ENCODE measurements at places on chromosomes 11 and 22.

GRCh38 chr11:120194166-120194565 lies 16.7 kb upstream of the OAF start:
- DNase-seq = no peak

DNA sequence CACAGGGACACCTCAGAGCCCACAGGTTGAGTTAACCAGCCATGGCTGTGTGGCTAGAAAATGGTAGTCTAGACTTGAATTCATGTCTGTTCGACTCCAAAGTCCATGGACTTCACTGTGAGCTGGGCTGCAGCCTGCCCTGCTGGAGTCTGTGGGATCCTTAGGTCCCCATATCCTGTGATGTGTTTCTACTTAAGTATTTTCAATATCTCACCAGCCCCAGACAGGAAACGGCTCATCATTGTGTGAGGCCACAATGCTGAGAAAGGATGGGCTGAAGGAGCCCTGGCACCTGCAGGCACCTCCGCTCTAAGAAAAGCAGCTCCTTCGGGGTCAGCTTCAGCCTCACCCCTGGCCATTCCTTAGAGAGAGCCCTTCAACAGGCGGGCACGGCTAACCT lies 93.1 kb downstream of the NAT10 start:
- no peak for DNase-seq

DNA sequence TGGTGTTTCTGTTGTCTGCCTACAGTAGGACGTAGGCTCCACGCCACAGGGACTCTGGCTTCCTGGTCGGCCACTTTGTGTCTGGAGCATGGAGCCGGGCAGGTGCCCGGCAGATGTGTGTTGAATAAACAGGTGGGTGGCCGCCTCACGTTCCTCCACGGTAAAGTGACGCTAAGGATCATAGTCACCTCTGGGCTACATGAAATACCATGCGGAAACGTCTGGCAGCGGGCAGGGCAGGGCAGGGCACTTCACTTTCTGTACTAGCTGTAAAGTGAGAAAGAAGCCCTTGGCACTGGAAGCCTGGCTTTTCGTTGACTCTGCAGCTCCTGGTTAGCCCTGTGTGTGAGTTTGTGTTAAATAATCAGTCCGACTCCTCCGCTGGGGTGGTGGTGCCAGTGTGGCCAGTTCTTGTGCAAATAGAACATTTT lies 52.4 kb downstream of the MCM5 start:
- DNase-seq = no peak

DNA sequence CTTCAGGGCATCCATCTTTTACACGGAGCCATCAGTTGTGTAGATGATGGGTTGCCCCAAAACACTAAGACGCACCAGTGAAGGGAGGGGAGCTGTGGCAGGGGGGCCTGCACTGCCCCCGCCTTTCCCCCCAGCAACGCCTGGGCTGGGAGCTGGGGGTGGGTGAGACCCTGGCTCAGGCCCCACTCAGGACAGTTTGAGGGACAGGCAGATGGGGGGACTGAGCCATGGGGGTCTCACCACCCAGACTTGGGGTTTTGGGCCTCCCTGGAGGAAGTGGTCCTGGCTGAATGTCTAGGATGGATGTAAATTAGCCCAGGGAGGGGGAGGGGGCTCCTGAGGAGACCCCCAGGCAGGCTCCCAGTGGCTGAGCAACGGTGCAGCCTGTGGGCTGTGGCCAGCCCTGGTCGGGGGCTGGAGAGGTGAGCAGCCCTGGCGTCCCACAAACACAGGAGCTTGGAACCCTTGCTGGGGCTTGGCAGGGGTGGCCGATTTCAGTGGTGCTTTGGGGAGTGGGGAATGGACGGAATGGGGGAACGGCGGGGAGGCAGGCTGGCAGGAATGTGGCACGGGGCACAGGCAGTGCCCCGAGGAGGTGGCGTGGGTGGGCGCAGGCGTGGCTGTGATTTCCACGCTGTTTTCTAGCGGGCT lies 6.1 kb downstream of the PARVB start:
- DNase-seq = no peak

- no peak for DNase-seq
Observed at GRCh38 chr22:44431256-44431655, 66.8 kb downstream of the RTL6 start.

DNA sequence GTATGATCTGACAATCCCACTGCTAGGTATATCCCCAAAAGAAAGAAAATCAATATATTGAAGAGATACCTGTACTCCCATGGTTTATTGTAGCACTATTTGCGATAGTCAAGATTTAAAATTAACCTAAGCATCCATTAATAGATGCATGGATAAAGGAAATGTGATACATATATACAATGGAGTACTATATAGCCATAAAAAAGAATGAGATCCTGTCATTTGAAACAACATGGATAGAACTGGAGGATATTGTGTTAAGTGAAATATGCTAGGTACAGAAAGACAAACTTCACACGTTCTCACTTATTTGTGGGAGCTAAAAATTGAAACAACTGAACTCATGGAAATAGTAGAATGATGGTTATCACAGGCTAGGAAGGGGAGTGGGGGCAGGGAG lies 14.6 kb upstream of the HIPK3 start:
- DNase-seq = no peak

DNA sequence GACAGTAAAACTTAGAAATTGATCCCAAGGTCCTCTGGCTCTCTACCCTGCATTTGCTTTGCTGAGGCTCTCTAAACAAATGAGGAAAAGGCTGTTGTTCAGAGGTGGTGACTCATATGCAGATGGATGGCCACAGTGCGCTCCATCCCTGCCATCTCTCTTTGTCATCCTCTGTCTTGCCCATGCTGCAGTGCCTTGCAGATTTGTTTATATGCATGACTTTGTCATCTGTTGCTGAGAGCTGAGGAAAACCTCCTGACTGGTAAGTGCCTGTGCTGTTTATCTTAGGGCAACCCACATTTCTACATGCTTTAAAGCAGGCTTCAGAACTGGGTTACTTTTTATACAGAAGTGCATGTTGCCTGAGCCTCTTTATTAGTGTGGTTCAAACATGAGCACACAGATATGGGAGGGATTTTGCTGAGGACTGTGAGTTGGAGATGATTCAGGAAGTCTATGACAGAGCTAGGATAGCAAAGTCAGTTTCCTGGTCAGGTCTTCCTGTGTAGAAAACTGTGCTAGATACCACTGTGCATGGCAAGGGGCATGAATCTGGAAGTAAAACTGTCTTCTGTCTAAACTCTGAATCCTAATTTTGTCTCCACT lies 57.4 kb downstream of the JAM3 start:
- DNase-seq = no peak

DNA sequence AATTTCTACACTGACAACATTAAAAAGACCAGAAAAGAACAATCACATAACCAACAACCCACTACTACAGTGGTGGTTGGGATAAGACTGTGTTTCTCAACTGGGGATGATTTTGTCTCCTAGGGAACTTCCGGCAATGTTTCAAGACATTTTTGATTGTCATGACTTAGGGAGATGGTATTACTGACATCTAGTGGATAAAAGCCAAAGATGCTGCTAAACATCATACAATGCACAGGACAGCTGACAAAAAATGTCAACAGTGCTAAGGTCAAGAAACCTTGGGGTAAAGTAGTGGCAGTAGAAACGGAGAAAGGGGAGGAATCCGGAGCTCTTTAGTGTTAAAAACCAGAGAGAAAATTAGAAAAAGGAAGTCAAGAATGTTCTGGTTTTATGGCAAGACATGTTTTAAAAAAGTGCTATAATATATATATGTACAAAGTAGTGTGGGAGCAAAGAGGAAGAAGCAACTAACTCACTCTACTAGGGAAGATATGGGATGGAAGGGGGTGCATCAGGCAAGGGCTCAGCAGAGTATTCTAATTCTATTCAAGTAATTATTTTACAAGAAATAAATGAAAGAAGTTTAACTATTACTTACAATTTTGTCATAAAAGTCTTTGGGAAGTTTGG lies 37.2 kb downstream of the CKAP5 start:
- DNase-seq = no peak

- no peak for DNase-seq
Observed at GRCh38 chr11:79165908-79166307, 274.9 kb downstream of the TENM4 start.

GRCh38 chr11:12581923-12582322 lies 92.3 kb upstream of the TEAD1 start:
- DNase-seq = no peak

DNA sequence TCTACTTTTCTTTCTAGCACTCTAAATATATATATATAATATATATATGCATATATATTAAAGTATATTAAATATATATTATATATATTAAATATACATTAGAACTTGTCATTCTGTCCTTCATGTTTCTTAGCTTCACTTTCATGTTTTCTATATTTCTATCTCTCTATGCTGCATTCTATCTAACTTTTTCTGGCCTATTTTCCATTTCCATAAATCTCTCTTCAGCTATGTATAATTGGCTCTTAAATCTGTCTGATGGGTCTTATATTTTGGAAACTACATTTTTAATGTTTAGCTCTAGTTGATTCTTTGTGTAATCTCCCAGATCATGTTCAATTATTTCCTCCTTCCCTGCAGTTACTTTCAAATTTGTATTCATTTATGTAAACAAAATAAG lies 72.2 kb downstream of the MTNR1B start:
- no peak for DNase-seq

DNA sequence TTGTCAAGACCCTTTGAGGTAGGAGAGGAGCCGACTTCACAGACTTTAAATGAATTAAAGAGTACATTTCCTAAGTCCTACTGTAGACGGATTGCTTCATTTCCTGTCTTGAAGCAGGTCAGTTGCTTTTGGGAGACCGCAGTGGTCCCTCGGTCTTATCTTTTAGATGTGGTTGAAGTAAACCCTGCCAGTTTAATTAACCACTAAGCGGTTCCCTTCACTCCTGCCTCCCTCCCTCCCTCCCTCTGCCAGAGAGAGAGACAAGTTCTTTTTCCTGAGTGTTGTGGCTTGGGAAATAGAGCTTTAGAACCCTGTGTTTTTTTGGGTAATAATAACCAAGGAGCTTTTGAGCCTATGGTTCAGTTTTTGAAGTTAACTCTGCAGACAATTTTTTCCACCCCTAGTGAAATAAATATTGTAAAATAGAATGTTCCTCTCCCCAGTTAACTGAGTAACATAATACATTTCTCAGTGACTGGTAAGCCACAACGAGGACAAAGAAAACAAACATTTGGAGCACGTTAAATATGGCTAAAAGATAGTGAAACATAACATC lies 147.5 kb downstream of the LDLRAD3 start:
- DNase-seq = no peak

DNA sequence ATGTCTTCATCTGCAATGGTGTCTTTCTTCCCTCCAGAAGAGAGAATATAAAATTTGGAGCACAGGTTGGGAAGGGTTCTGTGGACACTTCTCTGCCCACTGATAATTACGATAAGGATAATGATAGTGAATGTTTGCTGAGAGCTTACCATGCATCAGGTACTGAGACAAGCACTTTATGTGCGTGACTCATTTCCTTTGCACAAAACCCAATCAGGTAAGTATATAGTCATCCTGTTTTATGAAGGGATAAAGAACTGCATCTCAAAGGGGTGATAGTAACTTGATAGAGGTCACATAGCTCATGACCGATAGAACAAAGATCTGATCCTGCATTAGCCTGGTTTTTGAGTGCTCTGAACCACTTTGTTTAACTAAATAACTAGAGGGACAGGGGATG lies 9.4 kb downstream of the DRD2 start:
- no peak for DNase-seq

DNA sequence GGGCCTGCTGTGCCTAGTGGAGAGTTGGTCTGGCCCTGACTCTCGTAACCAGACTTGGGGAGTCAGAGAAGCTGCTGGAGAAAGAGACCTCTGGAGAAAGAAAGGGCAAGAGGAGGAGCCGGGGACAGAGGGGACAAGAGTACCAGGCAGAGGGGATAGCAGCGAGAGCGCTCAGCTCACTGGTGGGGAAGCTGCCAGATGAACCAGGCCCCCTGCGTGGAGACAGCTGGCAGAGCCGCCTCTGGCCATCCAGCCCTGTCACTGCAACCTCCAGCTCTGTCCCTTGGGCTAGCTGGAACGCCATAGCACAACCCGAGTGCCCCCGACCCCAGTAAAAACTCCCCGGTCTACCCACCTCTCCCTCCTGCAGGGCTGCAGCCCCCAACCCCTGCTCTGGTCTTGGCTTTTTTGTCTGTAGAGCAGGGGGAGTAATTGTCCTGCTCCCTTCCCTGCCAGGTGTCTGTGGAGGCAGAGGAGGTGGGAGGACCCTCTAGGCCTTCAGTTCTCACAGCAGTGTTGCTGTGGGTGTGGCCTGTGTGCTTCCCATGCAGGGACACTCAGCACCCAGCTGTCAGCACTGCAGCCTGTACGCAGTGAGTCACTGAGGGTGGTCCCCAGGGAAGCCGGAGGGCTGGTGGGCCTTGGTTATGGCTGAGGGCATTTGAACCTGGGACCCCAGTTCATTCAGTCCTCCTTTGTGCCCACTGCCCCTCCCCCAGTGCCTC lies 4.8 kb upstream of the SUN2 start:
- no peak for DNase-seq
